Activated CD4-positive, alpha-beta memory T cell treated with anti-CD3 and anti-CD28 coated beads for 36 hours (primary cell): ENCODE measurements at places on chromosomes 4 and X.

DNA sequence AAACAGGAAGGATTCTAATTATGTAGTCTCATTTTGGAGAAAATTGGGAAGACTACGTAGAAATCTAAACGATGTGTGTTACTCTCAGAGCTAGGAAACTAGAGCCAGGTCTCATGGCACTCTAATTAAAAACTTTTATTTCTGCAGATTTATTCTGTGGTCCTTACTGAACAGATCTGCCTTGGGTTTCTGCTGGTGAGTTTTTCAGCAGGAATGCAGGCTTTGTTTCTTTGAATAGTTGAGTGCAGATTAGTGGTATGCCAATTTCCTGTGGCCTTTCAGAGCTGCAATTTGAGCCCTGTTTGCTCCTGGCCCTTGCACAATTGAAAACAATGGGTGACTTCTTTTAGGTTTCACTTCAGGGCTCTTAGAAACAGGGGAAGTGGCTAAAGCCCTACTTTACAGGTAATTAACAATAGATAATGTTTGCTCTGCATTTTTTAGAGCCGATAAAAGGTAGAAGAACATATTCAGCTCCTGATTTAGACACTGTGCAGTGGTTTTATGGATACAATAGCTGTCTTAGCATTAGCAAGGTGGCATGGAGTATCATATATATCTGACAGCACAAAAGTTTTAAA lies 21.8 kb downstream of the SPRY1 start:
- DNase-seq: no peak

DNA sequence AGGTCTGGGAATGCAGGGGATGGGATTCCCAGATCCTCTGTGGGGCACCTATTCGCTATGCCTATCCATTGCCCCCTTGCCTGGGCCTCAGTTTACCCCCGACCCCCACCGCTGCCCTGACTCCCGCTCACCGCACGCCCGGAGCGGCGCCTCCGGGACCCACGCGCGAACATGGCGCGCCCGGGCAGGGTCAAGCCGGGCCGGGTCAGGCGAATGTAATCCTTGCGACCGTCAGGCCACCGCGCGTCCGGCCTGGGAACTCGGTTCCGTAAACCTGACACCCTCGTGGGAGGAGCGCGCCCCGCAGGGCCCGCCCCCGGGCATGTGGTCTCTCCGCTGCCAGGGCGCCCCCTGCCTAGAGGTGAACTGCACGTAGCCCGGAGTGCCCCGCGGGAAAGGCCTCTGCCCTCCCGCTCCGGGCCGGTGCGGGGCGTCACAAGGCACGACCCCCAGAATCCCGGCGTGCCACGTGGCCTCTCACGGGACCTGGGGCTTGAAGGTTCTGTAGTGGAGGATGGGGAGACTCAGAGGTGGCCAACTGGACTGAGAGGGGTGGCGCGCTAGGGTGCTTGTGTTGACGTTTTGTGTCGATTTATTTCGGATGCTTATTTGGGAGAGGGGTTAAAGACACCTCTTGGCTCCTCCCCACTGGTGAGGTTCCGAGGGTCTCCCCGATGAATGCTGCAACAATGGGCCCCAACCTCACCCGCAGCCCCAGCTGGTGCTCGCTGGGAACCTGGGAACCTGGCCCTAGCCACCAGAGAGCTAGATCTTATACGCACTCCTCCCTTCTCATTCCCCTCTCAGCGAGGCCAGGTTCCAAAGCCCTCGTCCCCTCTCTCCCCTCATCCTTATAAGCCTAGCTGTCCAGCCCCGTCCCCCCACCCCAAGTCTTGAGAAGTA lies at the start of gene PRICKLE3:
PRICKLE3 (minus strand) TSS at position 249 of the 903 bp plus-strand sequence; CDS start at position 173, 76 bp downstream.
- DNase-seq: peak; percentile 84

DNA sequence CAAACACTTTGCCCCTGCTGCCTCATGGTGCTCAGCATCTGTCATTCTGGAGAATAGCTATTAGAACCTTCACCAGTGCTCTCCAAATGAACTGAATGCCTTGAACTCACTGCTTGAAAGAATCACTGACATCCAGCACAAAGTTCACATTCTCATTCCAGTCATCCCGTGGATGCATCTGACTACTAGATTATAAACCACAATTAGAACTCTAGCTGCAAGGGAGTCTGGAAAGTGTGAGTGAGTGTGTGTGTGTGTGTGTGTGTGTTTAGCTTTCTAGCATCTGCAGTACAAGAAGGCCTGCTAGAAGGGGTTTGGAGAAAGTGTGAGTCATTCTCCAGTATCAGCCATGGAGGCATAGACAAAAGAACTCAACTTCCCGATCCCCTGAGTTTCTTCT lies 71.3 kb upstream of the DYNLT3 start:
- no peak for DNase-seq

DNA sequence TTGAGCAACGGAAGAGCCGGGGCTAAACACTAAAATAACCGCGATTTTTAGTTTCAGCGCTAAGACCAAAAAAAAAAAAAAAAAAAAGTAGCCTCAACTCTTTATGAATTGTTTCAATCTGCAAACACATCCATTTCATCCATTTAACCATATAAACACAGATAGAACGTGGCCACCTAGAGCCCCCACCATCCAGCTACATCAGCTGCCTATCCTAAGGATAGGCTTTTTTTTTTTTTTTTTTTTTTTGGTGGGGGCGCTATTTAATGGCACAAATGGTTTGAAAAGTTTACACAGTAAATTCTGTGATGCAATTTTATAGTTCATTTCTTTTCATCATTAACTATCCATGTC lies 492 bp upstream of the HDAC8 start:
- DNase-seq: no peak

- DNase-seq: no peak
Measured at GRCh38 chrX:143768976-143769375, 48.4 kb upstream of the SPANXN2 start.

DNA sequence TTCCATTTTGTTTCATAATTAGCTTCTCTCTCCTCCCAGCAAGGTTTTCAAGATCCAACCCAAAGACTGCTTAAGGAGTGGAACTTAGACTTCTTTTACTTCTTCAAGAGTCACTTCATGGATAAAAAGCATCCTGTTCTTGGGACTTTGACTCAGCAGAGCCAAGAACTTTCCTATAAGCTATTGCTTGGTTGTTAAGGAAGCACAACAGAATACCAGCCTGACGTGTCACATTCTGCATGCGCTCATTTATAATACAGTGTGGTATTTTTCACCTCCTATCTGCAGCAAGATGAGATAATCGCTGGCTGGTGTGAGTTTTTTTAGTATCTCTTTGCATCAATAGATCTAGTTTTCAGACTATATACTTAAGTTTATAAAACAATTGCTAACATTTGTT lies 152.1 kb downstream of the PALLD start:
- DNase-seq: no peak

- no peak for DNase-seq
Measured at GRCh38 chr4:187276736-187277408, 553.2 kb upstream of the FAT1 start.

DNA sequence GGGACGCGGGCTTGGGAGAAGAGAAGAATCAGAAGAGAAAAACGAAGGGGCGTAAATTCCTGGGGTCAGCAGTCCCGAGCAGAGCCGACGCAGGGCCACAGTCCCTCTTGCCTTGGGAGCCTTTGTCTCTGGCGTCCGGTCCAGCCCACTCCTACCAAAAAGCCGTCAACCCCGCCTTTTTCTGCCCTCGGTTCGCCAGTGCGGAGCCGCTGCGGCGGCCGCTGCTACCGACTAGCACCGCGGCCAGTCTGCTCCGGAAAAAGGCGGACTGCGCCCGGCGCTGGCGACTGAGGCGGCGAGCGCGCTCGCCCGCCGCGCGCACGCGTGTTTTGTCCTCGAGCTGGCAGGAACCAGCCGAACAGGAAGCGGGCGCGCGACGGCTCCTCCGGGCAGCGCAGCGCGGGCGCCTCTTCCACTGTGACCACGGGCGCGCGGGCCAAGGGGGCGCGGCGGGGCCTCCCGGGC lies 502 bp downstream of the HNRNPDL start:
- DNase-seq: no peak

GRCh38 chr4:69765751-69766150 lies 5.3 kb upstream of the SULT1B1 start:
- DNase-seq: no peak
